ENCODE measurements at places on chromosomes 1 and 21. TPM values are rescaled to one million over a fixed set of nuclear protein-coding genes. Genes with fewer than 3 reads are reported as not detected.

- DNase-seq: no peak
These were observed 61.0 kb downstream of the SELENOF start for GRCh38 chr1:86852782-86853408.

DNA sequence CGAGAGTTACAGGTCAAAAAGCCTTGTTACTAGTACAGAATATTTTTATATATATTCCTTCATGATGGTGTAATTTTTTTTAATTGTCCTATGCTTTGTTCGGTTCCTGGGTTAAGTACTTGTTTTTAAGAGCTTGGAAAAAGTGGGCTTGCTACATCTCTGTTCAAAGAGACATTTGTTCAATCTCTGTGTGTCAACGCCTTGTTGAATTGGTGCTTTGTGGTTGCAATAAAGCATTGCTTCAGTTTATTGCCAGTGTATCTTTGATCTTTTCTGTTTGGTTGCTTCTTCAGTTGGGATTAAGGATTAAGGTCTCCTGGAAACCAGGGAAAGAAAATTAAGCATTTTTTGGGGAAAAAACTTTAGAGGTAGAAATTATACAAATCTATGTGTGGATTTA, 47.7 kb upstream of the DNASE2B start:
- no peak for DNase-seq

DNA sequence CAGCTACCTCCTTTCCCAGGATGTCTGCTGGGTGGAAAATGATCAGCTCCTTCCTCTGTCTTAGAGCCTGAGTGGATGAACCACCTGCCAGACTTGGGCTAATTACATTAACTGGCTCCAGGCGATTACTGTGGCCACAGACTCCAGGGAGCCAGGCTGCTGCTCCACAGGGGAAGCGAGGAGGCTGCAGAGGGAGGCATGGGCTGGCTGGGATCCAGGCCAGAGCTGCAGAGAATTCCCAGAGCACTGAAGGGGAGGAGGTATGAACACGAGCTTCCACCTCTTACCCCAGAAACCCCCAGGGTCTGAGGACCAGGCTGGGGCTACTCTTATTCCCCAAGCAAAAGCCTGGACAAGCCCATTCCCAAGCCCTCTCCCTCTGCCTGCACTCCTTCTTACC, 136.0 kb upstream of the KLHDC7A start:
- DNase-seq: peak; percentile 55

- DNase-seq: peak; percentile 58
These were observed 1.6 kb downstream of the COL11A1 start for GRCh38 chr1:103106426-103107341.

DNA sequence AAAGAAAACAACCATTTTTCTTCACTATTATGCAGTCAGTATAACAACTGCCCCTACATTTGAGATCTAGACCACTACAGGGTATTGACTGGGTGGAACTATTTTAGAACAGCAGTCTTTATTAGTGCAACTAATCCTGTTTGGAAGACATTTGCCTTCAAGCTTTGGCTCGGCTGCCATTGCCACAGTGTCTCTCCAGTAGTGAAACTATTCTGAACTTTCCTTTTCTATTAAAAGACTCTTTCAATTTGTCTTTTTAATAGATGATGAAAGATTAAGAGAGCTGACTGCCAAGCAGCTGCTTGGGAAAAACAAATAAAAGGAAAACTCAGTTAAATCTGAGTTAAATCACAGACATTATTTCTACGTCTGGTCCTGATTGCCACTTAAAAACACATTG, 49.3 kb downstream of the LPGAT1 start:
- DNase-seq: no peak

DNA sequence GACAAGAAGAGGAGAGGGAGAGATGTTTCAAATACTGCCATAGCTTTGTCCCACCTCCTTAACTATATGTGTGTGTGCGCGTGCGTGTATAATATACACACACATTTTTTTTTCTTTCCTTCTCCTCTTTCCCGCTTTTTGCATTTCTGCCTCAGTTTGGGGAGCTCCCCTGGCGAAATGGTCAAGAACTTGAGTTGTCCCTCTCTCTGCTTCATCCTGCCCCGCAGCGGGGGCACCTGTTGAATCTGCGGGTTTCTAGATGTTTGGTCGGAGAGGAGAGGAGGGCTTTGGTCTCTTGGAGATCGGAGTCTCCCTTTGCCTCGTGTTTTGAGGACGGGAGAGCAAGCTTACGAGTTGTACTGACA, 504 bp downstream of the SCCPDH start:
- DNase-seq: peak; percentile 55

DNA sequence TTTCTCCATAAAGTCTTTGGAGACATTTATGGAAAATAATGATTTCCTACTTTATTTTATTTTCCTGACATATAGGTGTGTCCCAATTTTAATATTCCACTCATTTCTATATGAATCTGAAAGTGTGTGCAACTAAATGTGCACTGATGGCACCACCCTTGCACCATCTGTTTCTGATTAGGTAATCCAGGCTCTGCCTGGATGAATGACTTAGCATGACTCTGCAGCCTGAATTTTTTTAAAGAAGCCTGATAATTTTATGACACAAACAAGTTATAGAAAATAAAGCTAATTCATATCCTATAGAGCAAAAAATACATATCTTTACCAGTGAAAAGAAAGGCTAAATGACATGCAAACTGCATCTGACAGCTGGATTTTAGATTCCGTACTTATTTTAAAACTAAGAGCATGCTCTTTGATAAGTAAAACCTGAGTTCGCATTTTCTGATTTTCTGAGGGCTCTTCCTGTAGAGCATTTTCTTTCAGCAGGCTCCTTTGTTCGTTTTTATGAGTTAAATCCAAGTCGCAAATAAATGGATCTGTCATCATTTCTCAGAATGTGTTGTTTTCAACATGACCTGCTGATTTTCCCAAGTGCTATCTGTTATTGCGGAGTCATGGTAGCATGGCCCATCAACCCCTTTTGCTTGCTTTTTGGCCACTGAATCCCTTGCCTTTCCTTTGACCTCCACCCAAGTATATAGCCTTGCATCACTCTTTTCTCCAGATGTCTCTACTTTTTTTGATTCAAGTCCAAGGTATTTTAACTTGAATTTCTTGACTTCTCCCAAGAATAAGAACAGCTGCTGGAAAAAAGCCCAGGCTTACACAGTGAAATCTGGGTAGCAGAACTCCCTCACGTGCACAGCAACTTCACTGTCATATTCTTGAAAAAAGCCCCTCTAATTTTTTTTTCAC, 52.8 kb upstream of the LYPLAL1 start:
- no peak for DNase-seq

DNA sequence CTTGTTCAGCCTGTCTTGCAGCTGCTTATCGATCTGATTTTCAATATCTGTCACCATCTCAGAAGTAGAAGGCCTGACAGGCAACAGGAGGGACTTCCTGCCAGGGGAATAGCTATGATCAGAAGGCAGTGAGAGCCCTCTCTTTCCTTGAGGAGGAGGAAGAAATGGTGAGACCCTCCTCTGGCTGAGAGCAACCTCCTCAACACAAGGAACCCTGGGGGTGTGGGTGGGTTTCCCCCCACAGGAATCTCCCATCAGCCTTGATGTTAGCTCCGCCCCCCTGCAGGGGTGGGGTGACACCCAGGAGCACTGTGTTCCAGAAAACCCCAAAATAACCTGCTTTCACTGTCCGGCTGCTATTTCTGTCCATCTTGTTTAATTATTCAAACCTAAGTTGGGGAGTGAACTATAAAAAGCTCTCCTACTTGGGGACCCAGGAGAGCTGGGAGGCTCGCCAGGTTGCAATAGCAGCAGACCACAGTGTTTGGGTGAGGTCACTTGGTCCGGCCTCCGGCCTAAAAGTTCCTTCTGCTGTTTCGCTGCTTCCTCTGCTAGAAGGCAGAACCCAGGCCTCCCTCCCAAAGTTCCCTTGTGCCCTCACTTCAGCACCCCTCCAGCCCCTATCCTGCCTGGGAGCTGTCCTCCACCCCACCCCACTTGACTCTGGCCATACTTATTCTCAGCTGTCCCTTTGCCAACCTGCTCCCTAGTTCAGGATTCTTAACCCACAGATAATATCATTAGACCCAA, 7.8 kb upstream of the MEF2D start:
- DNase-seq: no peak

- no peak for DNase-seq
These were observed 198.7 kb upstream of the PLD5 start for GRCh38 chr1:242723044-242723716.

DNA sequence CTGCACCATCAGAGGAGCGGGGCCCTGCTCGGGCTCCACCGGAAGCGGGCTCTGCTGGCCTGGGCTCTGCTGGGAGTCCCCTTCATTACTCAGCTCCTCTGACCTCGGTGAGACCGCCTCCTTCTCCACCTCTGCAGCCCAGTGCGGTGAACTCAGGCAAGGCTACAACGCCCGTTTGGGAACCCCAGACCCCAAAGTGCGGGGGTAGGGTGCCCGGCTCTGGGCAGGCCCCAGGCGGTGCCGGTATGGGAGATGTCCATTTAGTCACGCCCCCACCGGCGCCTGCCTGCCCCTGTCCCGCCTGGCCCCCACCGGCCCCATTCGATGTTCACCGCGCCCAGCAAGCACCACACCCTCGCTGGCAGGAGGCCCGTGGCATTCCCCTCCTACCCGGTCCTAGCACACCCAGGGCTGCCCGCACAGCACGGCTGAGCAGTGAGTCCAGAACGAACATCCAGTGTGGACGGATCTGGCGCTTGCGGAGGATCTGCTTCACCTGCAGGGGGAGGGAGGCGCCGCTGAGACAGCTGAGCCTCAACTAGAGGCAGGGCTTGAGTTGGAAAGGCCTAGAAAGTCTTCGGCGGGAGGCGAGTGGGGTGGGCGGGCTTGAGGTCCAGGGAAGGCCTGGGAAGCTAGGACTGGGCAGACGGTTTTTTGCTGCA, 10.0 kb downstream of the MAP3K6 start:
- DNase-seq: no peak

DNA sequence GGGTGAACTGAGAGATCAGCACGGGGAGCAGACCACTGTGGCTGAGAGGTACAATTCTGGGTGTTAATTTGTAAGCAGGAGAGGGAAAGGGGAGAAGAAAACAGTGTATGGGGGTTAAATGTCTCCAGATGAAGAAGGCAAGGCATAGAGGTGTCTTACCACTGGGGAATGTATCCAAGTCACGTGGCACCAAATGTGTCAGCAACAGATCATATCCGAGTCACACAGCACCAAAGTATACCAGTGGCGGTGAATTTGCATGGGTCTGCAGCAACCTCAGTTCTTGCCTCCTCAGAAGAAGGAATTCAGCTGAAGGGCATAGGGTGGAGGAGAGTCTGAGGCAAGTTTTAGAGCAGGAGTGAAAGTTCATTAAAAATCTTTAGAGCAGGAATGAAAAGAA, 21.2 kb upstream of the SYCP1 start:
- no peak for DNase-seq

DNA sequence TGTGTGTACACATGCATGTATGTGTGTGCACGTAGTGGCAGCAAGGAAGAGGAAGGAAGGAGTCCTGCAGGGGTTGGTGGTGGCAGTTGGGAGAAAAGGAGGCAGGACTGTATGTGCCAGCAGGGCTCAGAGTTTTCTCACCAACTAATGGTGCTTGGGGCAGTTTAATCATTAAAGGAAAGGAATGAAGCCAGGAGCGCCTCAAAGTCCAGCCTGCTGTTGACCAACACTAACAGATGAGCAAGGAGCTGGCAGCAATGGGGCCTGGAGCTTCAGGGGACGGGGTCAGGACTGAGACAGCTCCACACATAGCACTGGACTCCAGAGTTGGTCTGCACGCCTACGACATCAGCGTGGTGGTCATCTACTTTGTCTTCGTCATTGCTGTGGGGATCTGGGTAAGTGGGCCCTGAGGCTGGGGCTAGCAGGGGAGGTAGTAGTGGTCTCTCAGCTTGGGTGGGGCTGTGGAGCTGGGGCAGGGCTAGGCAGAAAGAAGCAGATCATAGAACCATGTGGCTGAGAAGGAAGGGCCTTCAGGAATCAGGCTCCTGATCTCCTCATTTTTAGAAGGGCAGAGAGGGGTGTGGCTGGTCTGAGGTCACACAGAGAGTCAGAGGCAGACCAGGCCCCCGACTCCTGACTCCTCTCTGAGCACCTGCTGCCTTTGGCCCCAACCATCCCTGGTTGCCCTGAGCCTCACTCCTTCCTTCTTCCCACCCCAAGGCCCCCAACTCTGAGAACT, at the start of gene SLC5A9:
SLC5A9 (plus strand) TSS at position 216 of the 742 bp plus-strand sequence; CDS start at position 237, 21 bp downstream.
- DNase-seq: no peak

- DNase-seq: no peak
These were observed 19.6 kb upstream of the RBM15 start for GRCh38 chr1:110319332-110320167.

- DNase-seq: no peak
These were observed 85.3 kb upstream of the GPR88 start for GRCh38 chr1:100452641-100453040.

GRCh38 chr1:6596886-6597776, 5.5 kb downstream of the KLHL21 start:
- DNase-seq: no peak

DNA sequence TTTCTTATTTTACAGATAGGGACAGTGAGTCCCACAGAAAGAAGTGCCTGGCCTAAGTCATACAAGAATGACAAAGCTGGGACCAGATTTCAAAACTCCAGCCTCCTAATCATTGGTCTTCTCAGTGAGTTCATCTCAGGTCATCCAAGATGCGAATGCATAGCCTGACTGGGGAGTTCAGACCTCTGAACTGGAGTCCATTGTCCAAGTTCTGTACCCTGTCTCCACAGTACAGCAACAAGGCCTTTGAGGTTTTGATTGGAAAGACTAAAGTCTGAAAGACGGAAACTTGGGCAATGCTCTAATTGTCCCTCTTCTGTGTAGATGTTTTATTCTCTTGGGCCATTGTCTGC, 62.0 kb downstream of the TNN start:
- DNase-seq: no peak

- DNase-seq: no peak
These were observed 9.1 kb downstream of the PYCR2 start for GRCh38 chr1:225914947-225915346.

DNA sequence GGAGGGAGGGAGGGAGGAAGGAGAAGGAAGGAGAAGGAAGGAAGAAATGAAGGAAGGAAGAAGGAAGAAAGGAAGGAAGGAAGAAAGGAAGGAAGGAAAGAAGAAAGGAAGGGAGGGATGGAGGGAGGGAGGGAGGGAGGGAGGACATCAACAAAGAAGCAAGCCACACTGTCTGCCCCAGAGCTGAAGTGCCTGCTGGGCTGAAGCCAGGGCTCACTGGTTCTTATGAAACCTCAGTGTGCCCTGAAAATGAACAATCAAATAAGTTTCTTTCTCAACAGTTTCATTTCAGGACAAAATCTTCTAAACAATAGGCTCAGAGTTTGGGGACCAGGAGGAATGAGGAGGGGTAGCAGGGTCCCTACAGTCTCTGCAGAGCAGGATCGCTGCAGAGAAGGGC, 21.1 kb downstream of the ARHGEF19 start:
- DNase-seq: peak; percentile 44

LRRIQ3 gene
- total RNA-seq: 0.14 TPM

TARS2 gene
- 36.7 TPM for total RNA-seq

AHDC1 gene
- 8.1 TPM for total RNA-seq

ANXA9 gene
- total RNA-seq: 3.6 TPM

All from G401 (cell line).